Stromal cell of bone marrow (primary cell): ENCODE measurements at places on chromosomes 6 and 20.

GRCh38 chr6:143018955-143019354 lies 41.7 kb upstream of the AIG1 start:
- DNase-seq = no peak

DNA sequence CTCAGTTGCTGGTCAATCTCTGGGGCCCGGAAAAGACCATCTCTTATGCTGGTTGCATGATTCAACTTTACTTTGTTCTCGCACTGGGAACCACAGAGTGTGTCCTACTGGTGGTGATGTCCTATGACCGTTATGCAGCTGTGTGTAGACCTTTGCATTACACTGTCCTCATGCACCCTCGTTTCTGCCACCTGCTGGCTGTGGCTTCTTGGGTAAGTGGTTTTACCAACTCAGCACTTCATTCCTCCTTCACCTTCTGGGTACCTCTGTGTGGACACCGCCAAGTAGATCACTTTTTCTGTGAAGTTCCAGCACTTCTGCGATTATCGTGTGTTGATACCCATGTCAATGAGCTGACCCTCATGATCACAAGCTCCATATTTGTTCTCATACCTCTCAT lies 4.3 kb downstream of the OR2J3 start:
- no peak for DNase-seq

- DNase-seq = no peak
Measured at GRCh38 chr6:53735896-53736295, 58.9 kb upstream of the LRRC1 start.

DNA sequence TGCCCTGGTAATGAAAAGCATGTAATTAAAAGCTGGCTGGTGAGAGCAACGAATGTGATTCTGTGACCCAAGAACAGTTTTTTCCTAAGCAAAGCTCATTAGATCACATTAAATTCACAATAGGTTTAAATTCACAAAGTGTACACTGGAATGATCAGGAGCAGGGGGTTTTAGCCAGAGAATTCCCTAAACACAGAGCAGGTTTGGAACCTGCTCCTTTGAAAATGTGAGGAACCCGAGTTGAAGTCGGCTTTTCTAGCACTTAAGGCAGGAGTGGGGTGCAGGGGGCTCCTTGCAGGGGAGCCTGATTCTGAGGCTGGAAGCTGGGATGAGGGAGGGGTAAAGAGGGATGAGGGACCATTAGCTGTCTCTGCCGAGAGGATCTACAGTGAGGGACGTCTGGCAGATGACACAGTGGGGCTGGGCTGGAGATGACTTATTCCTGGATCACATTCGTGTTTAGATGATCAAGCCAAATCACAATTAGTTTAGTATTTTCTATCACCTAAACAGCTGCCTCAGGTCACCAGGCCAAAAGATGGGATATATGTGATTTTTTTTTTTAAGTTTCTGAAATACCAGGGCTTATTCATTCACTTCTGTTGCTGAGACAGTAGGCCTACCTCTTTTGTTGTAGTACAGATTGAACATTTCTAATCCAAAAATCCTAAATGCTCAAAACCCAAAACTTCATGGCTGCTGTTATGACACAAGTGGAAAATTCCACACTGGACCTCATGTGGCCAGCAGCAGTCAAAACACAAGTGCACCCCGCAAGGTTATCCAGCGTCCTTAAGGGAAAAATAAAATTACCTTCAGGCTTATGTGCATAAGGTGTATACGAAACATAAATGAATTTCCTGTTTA lies 93.1 kb upstream of the HIVEP1 start:
- no peak for DNase-seq

GRCh38 chr20:460707-461106 lies 1.6 kb downstream of the TBC1D20 start:
- DNase-seq = no peak

DNA sequence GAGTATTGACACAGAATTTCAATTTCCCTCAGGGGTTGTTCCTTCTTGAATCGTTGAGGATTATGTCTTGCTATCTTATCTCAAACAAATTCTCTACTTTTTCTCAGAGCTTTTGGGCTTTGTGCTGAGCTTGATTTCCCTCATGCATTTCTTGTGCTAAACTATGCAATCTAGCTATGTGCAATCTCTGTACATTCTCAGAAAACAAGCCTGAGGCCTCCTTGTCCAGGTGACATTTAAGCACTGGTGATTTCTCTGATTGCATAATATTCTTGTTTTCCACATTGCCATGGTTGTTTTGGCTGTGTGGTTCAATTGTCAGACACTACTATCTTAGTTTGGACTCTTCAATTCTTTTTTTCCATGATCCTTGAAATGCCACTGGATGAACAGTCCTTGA lies 81.2 kb upstream of the MAN1A1 start:
- no peak for DNase-seq

GRCh38 chr6:2713473-2714110 lies 37.1 kb downstream of the MYLK4 start:
- no peak for DNase-seq
